Femur (tissue), 1 donor: ENCODE measurements at places on chromosomes 5 and 9.
A peak's percentile ranks its signal among the peaks of the same experiment; 100 is the strongest.

DNA sequence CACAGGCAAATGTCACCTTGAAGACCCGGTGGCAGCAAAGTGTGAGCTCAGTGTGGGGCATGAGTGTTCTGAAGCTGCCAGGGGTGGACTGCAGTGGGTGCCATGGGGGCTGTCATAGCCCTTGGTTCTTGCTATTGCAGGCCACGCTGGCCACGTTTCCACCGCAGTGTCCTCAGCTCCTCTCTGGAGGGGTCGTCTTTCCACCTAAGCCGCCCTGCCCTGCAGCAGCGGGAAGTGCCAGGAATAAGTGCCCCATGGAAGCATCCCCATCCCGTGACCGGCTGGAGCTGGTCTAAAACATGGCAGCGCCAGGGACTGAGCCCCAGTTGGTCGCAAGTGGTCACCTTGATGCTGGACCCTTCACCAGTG lies 6.9 kb downstream of the OBP2B start:
- no peak for DNase-seq

DNA sequence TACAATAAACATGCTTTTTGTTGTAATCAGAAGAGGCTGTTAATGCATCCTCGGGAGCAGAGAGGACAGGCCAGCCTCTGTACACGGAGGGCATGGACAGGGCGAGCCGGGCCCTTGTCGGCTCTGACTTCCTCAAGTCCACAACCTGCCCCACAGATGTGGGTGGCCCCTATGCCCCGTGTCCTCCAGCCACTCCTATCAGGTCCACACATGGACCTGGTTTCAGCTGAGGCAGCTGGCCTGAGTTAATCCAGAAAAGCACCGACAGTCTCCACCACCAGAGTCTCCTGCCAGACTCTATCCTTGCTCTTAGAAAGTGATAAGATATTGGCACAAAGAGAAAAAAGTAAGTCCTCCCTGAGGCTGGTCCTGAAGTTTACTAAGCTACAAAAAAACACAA lies 52.4 kb upstream of the PHYKPL start:
- no peak for DNase-seq

- DNase-seq: no peak
These were observed 47.3 kb upstream of the SLC28A3 start for GRCh38 chr9:84387821-84388220.

- no peak for DNase-seq
These were observed 211.7 kb downstream of the ENC1 start for GRCh38 chr5:74428876-74429275.

DNA sequence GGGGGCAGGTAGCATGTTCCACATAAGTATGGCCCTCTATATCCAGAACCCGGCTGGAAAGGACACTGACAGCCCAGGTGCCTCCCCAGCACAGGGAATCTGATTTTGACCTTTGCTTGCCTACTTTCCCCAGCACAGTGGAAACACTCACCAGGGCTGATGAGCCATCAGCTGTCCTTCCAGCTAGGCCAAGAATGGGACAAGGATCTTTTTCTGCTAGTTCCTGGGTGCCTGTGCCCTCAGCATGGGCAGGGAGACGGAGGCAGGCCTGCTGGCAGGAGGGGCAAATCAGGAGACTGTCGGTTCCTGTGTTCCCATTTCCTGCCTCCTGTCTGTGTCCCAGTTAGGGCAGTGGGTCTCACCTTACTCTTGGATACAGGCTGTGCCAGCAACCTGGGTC lies 1.1 kb downstream of the CYFIP2 start:
- DNase-seq: no peak

- DNase-seq: peak; percentile 56
These were observed 1.3 kb downstream of the HMGXB3 start for GRCh38 chr5:150001660-150002486.

DNA sequence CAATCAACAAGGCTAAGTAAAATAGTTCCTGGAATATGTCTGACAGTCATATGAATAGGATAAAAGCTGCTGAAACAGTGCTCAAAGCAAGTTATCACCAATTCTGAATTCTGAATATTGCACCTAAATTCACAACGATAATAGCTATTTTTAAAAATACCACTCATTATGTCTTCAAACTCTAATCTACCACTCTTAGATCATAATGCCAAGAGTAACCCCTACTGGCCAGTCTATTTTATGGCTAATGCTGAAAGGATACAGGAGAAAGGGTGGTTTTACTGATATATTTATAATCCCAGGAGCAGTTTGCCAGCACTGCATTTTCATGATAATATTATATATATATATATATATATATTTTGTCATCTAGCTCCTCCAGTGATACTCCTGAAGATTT lies 232.8 kb downstream of the PDE4D start:
- DNase-seq: no peak

GRCh38 chr5:32551194-32551593 lies 34.2 kb upstream of the SUB1 start:
- DNase-seq: no peak

DNA sequence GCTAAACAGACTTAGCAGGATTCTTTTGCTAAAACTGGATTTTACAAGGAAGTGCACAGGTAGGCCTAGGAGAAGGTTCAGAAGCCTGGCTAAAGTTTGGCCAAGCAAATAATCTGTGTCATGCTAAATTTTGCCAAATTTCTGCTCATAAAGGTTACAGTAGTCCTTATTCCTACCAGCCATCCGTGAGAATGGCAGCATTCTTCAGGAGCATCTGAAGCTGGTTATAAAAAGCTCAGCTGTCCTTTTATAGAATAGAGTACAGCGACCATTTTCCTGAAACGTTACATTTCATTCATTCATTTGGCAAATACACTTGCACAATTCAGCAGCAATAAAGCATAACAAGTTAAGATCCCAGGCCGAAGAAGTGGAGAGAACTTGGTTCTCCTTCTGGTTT lies 6.9 kb downstream of the GSN start:
- no peak for DNase-seq

GRCh38 chr5:167678481-167678880 lies 613.0 kb upstream of the WWC1 start:
- DNase-seq: no peak

DNA sequence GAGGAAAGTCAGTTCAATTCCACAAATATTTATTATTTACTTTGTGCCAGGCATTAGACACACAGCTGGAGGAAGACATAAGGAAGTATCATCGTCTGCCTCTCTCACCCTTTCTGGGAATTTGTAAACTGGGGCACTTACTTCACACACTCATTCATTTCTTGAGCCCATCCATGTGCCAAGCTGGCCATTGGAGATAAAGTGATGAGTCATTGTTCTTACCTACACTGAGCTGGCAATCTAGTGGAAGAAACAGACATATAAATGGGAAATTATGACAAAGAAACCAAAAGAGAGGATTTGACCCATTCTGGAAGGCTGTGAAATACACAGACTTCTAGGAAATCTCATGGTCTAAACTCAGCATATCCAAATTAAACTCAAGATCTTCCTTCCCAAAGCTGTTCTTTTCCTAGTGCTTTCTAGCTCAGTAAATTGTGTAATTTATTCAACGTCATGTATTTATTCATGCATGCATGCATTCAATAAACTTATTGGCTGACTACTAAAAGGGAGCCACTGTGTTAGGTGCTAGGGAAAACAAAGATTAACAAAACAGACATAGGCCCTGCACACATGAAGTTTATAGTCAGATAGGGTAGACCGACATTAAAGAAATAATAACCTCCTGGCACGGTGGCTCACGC lies 65.3 kb downstream of the SH3RF2 start:
- DNase-seq: no peak

DNA sequence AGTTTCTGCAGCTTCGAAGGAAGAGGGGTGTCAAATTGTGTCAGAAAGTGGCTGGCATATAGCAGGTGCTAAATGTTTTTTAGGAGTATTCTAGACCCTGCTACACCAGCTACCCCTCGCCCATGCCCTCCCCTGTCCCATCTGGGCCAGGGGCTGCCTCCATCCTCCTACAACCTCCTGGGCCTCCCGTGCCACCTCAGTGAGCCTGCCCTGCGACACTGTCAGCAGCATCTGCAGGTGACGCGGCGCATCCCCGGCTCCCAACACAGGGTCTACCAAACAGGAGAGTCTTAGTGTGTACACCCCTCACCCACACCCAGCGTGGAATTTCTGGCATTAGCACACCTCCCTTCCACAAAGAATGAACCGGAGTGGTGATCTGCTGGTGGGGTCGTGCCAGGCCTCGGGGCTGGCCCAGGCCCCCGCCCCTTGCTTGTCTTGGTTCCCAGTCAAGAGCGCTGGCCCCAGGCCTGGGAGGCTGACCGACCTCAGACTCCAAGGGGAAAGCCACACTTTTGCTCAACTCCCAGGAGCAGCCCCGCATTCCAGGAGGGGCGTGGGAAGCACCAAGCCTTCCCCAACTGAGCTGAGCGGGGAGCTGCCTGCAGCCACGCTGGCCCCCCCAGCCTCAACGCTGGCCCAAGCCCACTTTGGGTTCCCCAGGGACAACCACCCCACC lies 55.2 kb downstream of the NEURL1B start:
- peak; percentile 61 for DNase-seq

GRCh38 chr9:35903049-35903448 lies 3.0 kb upstream of the HRCT1 start:
- peak; percentile 44 for DNase-seq

DNA sequence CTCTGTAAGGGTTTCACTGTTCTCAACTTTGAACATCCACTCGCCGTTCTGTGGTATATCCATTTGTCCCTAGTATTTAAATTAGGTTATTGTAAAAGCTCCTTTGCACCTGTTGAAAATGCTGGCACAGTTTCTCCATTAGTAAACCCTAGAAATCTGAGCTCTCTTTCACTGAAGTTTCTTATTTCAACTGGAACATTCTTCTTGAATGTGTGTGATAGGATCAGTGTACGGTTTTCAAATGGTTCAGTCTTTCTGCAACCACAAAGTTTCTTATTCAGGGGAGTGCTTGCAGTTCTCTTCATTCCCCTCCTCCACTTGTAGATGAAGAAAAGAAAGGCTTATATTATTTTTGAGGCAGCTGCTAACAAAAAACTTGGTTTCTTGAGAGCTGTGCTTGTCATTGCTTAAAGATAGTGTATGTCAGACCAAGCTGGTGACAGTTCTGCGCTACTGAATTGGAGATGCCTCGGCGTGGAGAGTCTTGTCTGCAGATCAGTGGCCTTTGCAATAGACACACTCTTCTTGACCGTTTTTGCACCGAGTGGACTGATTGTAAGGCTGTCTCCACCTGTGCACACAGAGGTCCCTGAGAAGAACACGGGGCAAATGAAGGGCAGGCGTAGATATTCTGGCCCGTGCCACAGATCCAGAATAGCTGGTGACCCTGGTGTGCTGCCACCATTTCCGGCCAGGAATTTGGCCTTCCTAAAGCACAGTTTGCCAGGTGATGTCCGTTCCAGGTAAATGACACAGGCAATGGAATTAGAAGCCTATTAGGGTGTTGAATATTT lies 102.2 kb downstream of the TRIO start:
- no peak for DNase-seq

- no peak for DNase-seq
These were observed 23.6 kb upstream of the HMHB1 start for GRCh38 chr5:143788401-143788800.

GRCh38 chr5:89606939-89607534 lies 724.1 kb upstream of the MEF2C start:
- no peak for DNase-seq

- DNase-seq: no peak
These were observed 17.8 kb upstream of the ERMP1 start for GRCh38 chr9:5850724-5851122.

- no peak for DNase-seq
These were observed 7.7 kb upstream of the TCOF1 start for GRCh38 chr5:150349681-150350275.

GRCh38 chr5:142167458-142167857 lies 58.9 kb downstream of the NDFIP1 start:
- DNase-seq: no peak

DNA sequence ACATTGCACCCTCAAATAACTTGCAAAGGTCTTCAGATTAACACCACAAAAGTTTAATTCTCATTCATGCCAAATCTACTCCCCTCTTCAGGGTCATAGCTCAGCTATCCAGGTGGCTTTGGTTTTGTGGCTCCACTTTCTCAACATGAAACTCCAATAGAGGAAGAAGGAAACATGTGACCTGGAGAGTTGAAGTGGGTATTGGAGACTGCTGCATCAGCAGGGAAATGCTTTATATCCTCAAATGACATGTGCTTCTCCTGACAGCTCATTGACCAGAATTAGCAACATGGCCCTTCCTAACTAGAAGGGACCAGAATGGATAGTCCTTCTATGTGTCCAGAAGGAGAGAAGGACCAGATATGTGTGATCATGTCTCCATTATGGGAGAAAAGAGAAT lies 73.6 kb downstream of the TLR4 start:
- no peak for DNase-seq

GRCh38 chr9:108569624-108570023 lies 286.2 kb downstream of the ACTL7B start:
- no peak for DNase-seq

DNA sequence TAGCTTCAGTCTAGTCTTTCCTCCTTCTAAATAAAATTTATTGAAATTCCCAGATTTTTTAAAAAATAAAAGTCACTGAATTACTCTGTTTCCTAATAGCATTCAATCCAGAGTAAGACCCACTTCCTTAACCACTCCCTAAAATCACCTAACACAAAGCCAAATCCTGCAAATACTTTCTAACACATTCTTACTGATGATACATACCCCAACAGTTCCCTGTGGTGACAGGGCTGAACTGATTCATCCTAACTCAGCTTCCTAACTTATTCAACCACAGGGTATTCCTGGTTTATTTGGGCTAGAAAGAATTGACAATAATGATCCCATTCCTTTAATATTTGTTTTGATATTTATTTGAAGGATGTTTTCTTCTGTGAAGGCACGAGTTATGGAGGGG lies 40.7 kb upstream of the ZNF300 start:
- DNase-seq: no peak

GRCh38 chr5:88298425-88298824 lies 29.8 kb upstream of the TMEM161B start:
- DNase-seq: no peak

DNA sequence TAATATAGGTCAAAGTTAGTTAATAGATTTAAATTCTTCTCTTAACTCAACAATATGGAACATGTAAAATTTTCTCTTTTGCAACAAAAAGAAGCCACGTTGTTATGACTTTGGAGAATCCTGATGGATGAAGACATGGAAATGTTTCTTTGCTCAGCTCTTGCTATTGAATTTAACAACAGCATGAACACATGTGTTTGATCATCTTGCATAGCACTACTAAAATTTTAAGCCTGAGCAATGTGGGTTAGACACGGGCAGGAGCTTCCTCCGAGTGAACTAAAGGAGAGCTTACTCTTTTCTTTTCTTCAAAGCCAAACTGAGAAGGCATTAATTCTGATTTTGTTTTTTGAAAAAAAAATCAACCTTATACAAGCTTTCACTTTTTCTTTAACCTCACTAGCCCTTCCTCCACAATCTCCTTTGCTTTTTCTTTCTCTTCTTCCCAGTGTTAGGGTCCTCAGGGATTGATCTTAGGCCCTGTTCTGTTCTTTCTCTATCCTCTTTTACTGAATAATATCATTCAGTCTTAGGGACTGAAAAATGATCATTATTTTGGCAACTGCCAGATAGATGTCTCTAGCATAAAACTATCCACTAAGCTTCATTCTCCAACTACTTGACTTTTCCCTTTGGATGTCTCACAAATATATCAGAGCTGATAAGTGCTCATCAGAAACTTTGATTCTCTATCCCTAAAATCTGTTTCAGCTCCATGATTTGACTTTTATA lies 36.9 kb downstream of the ADAMTS19 start:
- no peak for DNase-seq
